ENCODE measurements at places on chromosomes 5 and 9. TPM values are rescaled to one million over a fixed set of nuclear protein-coding genes. Genes with fewer than 3 reads are reported as not detected.

The SLC1A3 gene
- total RNA-seq = 0.37 TPM

The NIPBL gene
- 55.0 TPM for total RNA-seq

The TIMD4 gene
- 1.5 TPM for total RNA-seq

The TAF11L3 gene
- not detected for total RNA-seq

The DIPK1B gene
- not detected for total RNA-seq

The DNAI1 gene
- not detected for total RNA-seq

The SLC34A1 gene
- total RNA-seq = 0.09 TPM

Measured in CD8-positive, alpha-beta memory T cell (primary cell).